ENCODE measurements at places on chromosomes 5 and 9. TPM values are rescaled to one million over a fixed set of nuclear protein-coding genes. Genes with fewer than 3 reads are reported as not detected.

DNA sequence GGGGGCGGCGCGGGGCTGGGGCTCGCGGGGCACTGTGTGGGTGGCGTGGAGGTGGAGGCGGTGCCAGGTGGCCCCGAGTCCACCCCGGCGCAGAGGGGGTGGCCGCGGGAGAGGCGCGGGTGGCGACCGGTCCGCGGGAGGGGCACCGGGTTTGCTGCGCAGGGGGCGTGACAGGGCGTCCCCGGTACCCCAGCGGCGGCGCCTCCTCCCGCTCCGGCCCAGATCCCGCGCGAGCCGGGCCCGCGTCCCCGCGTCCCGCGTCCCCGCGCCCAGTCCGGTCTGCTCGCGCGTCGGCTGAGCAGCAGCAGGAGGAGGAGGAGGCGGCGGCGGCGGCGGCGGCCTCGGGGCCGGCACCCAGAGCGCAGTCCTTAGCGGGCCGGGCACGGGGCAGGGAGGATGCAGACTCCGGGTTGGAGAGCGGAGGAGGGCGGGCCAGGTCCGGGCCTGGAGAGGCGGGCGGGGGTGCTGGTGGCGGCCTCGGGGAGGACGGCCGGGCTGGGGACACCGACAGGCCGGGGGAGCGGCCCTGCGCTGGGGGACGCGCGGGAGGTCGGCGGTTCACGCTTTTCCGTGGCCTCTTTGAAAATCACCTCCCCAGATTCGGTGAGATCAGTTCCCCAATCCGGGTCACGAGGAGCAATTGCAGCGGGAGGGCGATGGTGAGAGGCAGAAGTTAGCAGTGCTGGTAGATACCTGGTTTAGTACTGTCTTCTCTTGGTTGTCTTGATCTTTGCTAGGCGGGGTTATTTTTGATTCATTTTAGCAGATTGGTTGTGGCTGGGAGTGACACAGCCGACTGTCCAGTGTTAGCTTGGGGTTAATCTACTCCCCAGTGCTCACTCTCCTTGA lies 1.7 kb downstream of the TRIO start:
- ATAC-seq = peak; percentile 42

DNA sequence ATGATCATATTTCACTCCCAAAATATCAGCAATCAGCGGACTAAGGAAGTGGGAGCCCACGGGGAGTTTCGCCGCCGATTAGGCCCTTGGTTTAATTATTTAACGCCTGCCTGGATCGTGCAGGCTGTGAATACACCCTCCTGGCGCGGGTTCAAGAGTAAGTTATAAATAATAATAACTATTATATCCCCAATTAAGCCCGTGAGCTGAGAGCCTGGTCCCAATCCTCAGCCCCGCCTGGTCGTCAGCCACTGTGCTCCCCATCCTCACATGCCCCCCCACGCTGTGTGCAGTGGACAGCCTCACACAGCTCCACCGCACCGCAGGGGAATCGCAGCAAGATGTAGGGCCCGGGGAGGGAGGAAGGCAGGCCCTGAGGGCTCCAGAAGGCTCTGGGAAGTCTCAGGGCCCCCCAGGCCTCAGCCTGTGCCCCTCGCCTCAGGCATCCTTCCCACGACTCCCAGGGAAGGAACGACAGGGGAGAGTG lies 10.8 kb upstream of the PRRX2 start:
- peak; percentile 21 for ATAC-seq

DNA sequence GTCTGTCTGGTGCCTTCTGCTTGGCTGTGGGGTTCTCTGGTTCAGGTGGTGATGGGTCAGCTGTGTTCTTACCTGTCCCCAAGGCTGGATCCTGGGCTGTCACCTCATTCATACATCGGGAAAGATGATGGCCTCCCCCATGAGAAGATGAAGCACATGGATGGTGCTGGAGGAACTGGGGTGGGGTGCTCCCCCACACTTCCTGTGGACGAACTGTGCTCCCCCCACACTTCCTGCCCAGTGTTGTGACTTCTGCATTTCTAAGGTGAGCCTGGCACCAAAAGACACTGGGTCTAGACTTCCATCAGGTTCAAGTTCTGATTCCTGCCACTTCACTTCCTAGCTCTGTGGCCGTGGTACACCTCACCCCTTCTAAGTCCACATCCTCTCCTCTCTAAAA lies 4.3 kb upstream of the SURF6 start:
- ATAC-seq = no peak

DNA sequence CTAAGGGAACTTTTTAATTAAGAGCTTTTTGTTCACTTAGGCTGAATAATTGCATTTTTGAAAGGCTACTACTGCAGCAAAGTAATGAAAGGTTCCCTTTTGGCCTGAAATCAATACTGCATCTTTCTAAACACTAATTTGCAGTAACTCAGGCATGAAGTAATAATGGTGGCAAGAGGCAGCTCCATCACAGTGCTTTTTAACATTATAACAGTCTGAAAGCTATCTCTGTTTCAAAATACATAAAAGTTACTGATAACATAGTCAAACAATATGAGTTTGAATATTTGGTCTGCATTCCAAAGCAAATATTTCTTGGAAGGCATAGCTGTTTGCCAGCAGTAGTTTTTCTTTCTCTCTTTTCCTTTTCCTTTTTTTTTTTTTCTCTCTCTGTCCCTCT lies 113.4 kb downstream of the FBN2 start:
- peak; percentile 37 for ATAC-seq

DNA sequence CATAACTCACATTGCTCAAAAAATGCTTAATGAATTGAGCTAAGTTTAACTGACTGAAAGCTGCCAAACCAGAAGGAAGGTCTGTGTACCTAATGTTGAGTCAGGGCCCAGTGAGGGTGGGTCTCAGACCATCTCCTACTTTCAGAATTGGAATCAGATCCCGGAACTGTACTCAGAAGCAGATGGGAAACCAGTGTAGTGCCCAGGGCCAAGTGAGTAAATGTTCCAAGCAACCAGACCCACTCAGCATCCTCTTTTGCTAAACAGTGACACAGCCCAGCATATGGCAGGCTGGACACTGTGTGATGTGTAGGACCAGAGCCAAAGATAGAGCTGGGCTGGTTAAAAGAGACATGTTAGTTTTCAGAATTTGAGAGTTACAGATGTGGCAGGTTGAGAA lies 94.1 kb downstream of the PLCXD3 start:
- no peak for ATAC-seq

DNA sequence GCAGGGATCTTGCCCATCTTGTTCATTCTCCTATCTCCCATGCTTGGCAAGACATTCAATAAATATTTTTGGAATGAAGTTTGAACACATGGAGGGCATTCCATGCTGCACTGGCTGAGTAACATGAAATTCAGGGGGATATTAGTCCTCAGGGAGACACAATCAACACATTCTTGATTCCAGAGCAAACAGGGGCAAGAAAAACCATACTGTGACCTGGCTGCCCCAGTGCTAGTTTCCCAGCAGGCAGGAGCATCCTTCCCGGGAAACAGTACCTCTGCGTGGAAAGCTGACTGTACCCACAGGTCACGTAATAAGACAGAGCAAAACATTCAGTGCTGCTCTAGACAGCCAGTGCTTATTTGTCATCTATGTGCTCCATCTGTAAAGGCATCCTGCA lies 66.3 kb upstream of the SPOCK1 start:
- no peak for ATAC-seq

GRCh38 chr5:75670577-75670976 lies 46.7 kb downstream of the POC5 start:
- no peak for ATAC-seq

GRCh38 chr9:2126331-2126803 lies 111.2 kb downstream of the SMARCA2 start:
- ATAC-seq = no peak

- no peak for ATAC-seq
These were observed 127.1 kb downstream of the GDNF start for GRCh38 chr5:37712750-37713149.

- no peak for ATAC-seq
These were observed 253.5 kb downstream of the SEC61B start for GRCh38 chr9:99475401-99476065.

- ATAC-seq = no peak
These were observed 28.1 kb upstream of the FBN2 start for GRCh38 chr5:128566178-128566577.

DNA sequence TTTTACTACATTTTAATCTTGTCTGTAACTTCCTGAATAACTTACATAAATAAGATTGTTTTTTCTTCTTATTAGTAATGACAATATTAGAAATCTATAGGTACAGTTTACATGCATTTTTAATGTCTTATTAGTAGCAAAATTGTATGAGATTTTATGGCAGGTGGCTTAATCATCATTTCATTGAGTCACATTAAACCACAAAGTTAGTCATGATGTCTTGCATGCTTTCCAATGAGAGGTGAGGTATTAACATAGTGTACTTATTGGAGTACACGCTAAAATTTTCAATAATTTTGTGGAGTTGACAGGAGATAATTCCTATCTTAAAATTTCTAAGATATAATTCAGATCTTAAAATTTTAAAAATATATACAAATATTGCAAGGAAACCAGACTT lies 989.6 kb upstream of the ARRDC3 start:
- no peak for ATAC-seq

DNA sequence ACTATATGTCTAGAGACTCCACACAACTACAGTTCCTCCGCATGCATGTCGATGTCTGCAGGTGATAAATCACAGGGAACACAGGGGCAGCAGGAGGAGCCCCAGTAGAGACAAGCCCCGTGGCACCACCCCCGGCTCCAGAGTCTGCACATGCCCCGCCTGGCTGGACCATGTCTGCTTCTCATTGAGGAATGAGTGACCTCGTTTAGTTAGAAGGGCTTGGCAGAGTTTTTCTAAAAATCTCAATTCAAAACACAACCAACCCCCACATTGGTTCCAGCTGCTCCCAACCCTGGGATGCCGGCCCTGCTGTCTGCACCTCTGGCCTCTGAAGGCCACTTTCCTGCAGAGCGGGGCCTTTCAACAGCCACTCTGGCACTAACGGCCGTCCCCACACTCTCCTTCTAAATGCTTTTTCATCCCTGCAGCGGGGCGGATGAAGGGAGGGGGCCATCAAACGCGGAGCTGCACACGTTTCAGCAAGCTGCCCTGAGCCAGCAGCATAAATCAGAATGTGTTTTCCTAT lies 106.3 kb downstream of the ROR2 start:
- ATAC-seq = peak; percentile 91

DNA sequence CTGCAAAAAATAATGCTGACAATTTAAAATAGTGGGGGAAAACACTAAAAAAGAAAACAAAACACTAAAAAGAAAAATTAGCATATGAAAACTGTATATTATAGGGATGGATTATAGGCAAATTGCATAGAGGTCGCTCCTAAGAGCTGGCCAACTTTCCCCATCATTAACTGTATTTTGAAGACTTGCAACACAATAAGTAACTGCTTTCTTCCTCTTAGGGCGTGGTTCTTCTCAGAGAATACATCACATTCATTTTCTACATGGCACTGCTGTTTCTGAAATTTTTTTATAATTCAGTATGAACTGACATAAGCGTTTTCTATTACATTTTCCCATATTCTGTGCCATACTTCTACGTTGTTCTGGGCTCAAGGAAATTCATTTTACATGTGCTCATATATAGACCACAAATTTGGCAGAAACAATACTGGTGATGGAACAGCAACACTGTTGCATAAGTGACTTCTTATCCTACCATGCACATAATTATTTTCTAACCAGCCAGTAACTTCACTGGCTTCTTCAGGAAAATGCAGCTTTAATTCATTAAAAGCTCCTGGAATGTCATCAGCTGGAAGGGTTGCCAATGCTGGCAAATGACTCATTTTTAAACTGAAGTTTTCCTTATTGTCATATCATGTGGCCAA lies 171.2 kb upstream of the DMAC1 start:
- no peak for ATAC-seq

DNA sequence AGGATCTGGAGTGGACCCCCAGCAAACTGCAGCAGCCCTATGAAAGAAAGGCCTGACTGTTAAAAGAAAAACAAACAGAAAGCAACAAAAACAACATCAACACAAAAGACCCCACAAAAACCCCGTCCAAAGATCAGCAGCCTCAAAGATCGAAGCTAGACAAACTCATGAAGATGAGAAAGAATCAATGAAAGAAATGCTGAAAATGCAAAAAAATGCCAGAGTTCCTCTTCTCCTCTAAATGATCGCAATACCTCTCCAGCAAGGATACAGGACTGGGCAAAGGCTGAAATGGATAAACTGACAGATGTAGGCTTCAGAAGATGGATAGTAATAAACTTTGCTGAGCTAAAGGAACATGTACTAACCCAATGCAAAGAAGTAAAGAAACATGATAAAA lies 526.3 kb upstream of the DAB2 start:
- ATAC-seq = no peak

DNA sequence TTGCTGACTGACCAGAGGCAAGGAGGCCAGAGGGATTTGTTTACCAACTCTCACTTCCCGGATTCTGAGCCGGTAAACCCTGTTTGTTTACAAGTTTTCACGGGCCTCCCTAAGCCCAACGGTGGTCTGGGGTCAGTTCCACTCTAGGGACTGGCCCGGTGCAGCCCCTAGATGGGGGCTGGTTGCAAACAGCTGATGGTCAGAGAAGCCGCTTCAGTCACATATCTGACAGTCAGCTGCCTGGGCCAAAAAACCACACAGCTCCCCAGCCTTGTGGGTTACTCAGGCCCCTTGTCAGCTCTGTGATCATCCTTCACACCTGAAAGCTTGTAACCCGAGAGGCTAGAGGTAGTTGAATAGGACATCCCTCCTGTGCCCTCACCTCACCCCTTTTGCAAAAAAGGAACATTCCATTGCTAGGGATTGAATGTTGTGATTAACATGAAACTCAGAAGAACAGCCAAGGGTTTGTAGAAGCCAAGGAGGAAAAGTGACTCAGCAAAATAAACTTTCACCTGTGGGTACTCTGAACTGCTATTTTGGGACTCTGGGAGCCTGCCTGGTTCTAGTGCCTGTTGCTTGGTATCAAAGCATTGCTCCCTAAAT lies 40.4 kb downstream of the SAR1B start:
- no peak for ATAC-seq

DNA sequence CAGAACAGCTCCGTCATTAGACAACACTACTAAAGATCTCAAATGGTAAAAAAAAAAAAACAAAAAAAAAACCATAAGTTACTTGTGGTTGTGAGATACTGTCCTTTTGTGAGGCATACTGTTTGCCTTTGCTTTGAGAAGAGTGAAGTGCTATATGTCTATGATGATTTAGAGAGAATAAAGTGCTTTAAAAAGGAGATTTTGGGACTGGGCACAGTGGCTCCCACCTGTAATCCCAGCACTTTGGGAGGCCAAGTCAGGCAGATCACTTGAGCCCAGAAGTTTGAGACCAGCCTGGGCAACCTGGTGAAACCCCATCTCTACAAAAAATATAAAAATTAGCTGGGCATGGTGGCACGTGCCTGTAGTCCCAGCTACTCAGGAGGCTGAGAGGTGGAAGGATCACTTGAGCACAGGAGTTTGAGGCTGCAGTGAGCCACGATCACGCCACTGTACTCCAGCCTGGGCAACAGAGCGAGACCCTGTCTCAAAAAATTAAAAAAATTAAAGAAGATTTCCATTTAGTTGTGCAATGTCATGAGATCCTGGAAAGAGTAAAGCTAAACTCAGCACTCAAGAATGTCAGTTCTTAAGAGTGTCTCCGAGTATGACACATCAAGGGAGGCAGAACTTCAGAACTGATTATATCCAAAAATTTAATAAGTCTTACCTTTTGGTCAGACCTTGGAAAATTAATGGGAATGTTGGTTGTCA lies 87.3 kb downstream of the PRDM6 start:
- no peak for ATAC-seq

- ATAC-seq = no peak
These were observed 26.9 kb upstream of the CCNG1 start for GRCh38 chr5:163410505-163410904.

The HSPA5 gene
- 208 TPM for total RNA-seq

The ANKRD18B gene
- total RNA-seq = 2.6 TPM

The LRRC14B gene
- total RNA-seq = not detected

The PTBP3 gene
- 26.7 TPM for total RNA-seq

The IFNK gene
- 0.42 TPM for total RNA-seq

The PRRX2 gene
- total RNA-seq = 0.87 TPM

The PCDH1 gene
- 1.1 TPM for total RNA-seq

The BRINP1 gene
- 11.6 TPM for total RNA-seq

Data from motor neuron (in vitro differentiated cells).